ENCODE measurements at places on chromosomes 11 and 22.

GRCh38 chr11:102266099-102266498 is 51.2 kb upstream of the BIRC3 start:
- ATAC-seq, result no peak

- ATAC-seq, result no peak
Observed at GRCh38 chr11:44191322-44192016, 96.0 kb downstream of the EXT2 start.

- ATAC-seq, result no peak
Observed at GRCh38 chr22:19803736-19804267, 43.2 kb downstream of the TBX1 start.

DNA sequence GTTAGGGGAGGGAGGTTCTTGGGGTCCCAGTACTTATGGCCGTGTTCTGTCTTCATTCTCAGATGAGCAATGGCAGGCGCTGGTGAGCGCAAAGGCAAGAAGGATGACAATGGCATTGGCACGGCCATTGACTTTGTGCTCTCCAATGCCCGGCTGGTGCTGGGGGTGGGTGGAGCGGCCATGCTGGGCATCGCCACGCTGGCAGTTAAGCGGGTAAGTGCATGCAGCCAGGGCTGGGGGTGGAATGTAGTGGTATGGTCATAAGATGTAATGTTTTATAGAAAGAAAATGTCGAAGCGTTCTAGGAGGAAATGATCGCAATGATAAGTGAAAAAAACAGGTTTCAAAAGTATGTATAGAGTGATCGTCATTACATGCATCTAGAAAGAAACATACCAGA is 9.1 kb upstream of the ATF4 start:
- ATAC-seq, result no peak

DNA sequence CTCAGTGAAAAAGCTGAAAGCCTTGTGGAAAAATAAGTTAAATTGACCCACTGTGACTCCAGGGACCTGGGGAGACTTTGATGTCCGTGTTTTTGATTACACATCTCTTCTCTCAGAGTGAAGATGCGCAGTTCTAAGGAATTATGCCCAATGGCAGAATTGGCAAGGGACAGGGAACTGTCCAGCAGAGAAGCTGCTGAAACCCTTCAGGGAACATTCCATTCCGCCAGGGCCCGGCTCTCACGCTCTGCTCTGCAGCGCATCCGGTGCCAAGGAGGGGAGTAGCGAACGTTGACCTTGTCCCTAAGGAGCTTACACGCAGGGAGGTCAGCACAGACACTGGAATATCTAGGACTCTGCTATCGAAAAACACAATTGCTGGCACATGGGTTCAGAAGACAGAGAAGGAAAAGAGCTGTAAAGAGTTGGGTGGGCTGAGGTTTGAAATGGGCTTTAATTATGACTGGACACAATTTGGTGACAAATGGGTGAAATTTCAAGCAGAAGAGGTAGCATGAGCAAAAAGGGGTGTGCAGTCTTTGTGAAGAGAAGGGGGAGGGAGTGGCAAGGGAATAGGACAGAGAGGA is 64.5 kb upstream of the B3GAT1 start:
- peak; percentile 34 for ATAC-seq

DNA sequence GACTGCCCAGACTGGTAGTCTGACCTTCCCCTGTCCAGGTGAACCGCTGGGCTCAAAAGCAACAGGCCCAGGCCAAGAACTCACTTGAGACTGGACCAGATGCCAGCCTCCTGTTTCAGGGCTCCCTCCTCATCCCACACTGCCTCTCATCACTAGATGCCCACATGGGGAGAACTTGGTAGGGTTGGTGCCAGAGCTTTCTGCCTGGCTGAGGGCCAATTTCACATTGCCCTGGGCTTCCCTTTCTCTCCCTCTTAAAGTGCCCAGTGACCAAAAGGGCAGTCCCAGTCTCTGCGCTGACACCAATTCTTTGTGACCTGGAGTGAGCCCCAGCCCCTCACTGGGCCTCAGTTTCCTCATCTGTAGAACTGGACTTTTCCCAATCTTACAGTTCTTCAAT is 41.7 kb downstream of the C11orf58 start:
- no peak for ATAC-seq

GRCh38 chr11:82837650-82838049 is 62.6 kb downstream of the PRCP start:
- no peak for ATAC-seq

- ATAC-seq, result no peak
Observed at GRCh38 chr22:39681038-39681861, 110.7 kb downstream of the CACNA1I start.

DNA sequence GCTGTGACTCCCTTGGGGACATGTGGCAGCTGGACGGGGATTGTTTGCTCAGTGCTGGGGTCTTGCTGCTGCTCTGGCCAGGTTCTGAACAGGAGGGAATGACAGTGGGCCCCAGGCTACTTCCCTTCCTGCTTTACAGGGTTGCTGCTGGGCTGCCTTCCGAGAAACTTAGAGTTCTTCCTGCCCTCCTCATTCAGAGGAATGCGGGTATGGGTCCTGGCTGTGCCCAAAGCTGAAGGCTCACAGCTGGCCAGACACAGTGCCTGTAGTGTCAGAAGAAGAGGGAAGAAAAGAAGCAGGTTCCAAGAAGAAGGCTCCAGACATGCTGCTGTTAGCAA is 108.3 kb upstream of the PARVA start:
- peak; percentile 33 for ATAC-seq

GRCh38 chr22:32625985-32626384 is 151.4 kb downstream of the FBXO7 start:
- ATAC-seq, result no peak

DNA sequence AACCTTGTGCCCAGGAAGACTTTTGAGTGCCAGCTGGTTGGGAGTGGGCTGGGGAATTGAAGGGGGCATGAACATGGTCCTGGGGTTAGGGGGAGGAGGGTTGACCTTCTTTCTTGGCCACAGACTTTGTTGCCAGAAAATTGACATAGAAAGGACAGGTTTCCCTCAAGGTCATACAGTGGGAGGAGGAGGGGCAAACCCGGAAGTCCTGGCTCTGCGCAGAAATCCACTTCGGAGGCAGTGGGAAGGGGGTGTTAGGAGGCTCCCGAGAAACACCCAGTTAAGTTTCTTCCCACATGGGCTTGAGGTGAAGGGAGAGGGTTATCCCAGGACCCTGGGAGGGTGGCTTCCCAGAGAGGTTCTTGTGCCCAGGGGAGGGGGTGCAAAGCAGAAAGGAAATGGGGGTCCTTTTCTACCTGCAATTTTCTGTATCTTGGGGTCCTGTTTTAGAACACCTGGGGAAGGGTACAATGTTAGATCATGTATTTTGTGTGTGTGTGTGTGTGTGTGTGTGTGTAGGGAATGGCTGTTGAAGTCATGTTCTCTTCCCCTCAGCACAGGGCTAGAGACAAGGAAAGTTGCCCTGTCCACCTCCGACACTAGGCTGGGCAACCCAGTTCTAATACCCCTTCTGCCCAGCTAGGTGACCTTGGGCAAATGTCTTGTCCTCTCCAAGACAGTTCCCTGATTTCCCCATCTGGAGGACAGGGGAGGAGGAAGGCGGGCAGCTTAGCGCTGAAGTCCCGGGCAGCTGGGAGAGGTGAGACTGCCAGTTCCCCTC is 1.1 kb downstream of the PVALB start:
- no peak for ATAC-seq

GRCh38 chr11:61587541-61587941 is 6.7 kb upstream of the SYT7 start:
- peak; percentile 90 for ATAC-seq

DNA sequence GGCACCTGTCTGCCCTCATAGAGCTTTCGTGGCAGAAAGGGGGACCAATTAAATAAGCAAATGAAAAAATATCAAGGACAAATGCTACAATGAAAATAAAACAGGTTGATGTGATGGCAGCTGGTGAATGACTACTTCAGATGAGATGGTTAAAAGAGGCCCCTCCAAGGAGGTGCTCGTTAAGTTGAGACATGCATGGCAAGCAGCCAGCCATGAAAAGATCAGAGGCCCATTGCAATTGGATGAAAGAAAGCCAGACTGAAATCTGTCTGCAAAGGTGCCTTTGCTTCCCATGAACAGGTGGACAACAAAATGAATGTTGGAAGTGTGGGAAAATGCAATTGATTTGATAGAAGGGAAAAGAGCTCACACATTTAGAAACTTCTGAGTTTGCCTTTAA is 848 bp upstream of the TRPC6 start:
- no peak for ATAC-seq

GRCh38 chr11:108871152-108871551 is 206.3 kb downstream of the DDX10 start:
- no peak for ATAC-seq

- ATAC-seq, result no peak
Observed at GRCh38 chr11:119338965-119339588, 1.6 kb downstream of the C1QTNF5 start.

GRCh38 chr11:2913019-2913431 is 16.2 kb downstream of the PHLDA2 start:
- ATAC-seq, result peak; percentile 28

GRCh38 chr11:112051768-112052167 is 22.0 kb downstream of the PIH1D2 start:
- ATAC-seq, result no peak

GRCh38 chr11:15884141-15884540 is 472.2 kb downstream of the SOX6 start:
- ATAC-seq, result no peak

GRCh38 chr11:121374286-121374985 is 77.7 kb upstream of the SORL1 start:
- ATAC-seq, result no peak

DNA sequence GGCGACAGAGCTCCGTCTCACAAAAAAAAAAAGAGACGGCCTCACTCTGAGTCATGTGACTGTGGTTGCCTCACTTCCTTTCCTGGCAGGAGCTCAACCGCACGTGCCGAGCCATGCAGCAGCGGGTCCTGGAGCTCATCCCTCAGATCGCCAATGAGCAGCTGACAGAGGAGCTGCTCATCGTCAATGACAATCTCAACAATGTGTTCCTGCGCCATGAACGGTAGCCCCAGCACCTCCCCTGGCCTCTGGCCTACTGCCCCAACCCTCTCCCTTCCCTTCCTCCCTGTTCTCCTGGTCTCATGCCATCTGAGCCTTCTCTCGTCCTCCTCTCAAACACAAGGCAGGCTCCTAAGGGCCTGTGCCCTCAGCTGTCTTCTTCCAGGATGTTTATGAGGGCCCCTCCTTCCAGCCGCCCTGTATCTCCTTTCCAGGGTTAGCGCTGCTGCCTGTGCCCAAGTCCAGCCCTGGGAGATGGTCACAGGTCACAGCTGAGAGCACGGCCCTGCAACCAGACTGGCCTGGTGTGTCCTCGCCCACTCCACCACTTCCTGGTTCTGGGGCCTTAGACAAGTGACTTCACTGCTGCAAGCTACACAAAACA is 30.7 kb downstream of the TOM1 start:
- no peak for ATAC-seq

- ATAC-seq, result no peak
Observed at GRCh38 chr11:128367573-128367972, 219.8 kb downstream of the ETS1 start.

DNA sequence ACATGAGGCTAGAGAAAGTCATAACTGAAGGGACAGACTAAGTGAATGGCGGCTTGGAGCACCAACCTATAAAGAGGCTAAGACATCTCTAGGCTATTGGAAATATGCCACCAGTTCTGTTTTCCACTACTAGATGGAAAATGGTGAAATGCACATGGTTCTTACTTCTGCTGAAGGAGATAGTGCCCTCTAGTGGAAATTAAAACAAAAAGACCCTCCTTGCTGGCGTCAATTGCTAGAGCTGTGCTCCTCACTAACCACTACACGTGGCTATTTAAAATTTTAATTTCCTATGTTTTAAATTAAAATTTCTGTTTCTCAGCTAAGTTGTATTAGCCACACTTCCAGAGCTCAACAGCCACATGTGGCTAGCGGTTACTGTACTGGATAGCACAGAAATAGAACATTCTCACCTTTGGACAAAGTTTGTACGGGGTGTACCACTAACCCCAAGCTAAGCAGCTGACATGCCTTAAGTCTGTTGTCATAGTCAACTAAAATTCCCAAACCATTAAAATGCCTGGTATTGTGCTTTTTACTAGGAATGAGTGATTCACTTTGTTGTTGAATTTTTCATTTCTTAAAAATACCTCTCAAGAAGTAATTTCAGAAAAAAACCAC is 34.1 kb upstream of the CALCA start:
- no peak for ATAC-seq

- peak; percentile 66 for ATAC-seq
Observed at GRCh38 chr11:47106798-47107411, 69.8 kb downstream of the ARFGAP2 start.

DNA sequence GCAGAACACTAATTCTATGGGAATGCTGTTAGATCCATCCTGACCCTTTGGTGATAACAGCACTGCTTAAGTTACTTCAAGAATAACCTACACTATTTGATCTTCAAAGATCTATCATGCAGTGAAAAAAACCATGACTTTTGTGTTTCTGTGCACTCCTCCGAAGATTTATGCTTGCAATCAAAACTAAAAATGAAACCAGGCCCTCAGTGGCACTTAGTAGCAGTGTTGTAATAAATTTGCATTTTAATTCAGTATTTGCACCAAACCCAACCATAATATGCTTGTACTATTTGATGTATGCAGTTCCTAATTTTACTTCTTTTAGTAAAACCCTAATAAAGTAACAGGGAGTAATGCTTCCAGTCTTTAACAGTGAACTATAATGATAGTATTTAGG is 130.7 kb downstream of the SOX6 start:
- no peak for ATAC-seq

- no peak for ATAC-seq
Observed at GRCh38 chr11:1077033-1077416, 2.4 kb downstream of the MUC2 start.

GRCh38 chr11:63448646-63449045 is 42.3 kb downstream of the PLAAT5 start:
- ATAC-seq, result no peak

DNA sequence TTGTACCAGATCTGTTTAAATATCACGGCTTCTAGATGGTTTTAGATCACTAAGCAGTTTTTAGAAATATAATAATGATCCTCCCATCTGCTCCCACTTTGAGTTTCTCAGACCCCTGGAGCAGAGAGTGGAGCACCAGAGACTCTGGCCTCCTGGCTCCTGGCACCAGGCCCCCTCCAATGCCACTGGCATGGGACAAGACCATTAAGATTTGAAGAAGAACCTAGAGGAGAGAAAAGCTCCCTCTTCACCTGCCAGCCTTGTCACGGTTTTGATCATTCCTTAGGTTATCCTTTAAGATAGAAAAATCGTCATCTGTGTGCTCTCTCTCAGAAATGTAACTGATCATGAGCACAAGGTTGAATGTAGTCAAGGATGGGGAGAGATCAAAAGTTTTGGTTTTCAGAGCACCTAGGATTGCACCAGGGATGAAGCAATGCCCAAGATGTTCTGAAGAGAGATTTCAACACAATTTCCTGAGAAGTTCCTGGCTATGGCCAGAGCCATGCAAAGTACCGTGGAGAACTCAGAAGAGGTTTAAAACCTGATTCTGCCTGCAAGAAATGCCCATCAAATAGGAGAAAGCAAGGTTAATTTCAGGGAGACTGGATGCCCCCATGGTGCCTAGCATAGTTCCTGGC is 22.2 kb downstream of the IL10RA start:
- no peak for ATAC-seq

All from motor neuron (in vitro differentiated cells).